ENCODE measurements at places on chromosomes 12 and 14.

DNA sequence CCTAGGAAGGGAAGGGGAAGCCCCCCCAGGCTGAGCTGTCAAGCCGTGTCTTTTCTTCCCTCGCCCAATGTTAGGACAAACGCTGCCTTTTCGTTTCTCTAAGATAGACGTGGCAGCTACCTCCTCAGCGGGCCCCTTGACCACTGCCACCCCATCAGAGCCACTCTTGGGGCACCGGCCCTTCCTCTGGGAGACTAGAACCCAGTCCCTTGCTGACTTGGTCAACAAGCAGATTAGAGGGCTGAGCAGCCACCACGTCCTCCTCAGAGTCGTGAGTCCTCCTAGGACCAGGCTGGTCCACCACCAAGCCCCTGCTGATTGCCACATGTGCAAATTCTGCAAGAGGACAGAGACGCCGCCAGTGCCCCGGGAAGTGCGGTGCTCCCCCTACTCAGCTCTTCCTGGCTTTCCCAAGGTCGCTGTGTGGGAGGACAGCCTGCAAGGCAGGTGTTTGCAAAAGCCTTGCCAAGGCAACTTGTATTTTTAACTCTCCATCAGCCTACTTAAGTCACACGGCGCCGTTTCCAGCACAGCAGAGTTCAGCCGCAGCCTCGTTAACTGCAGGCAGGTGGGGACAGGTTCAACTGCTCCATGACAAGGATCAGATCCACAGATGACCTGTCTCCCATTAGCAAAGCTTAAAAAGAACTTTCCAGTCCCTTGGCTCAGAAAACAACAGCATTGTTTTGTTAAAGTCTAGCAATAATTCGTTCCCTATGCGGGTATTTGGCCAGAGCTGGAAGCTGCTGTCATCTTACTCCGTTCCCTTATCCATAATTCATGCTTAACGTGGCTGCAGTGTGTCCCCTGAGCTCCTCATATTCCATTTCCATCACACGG is 65.6 kb downstream of the TESC start:
- DNase-seq = no peak

- DNase-seq = no peak
These were observed 407.0 kb downstream of the MED13L start for GRCh38 chr12:115870510-115870909.

DNA sequence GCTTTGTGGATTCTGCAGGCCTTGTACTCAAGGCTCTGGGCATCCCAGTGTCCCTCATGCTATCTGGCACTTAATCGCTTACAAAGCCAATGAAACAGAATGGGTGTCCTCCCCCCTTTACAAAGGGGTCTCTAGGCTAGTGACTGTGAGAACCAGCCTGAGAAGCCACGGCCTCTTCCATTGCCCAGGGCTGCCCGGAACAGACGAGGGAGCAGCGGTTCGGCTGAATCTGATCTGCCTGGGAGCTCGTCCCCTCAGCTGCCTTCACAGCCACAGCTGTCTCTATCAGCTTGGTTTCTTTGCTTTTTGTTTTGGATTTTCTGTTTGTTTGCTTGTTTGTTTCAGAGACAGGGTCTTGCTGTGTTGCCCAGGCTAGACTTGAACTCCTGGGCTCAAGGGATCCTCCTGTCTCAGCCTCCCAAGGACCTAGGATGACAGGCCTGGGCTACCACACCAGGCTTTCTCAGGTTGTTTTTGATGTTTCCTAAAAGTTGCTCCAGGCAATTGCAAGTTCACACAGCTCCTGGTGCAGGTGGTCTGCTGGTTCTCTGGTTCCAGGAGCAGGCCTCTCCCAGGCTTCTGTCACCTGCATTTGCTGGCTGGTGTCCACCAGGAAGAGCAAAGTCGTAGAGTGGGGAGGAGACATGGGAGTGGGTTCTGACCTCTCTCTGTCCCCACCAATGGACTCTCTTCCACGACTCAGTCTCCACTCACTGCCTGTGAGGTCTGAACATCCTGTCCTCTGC is 10.9 kb upstream of the RIN3 start:
- no peak for DNase-seq

GRCh38 chr14:24607081-24607480 is 2.4 kb downstream of the GZMH start:
- no peak for DNase-seq

DNA sequence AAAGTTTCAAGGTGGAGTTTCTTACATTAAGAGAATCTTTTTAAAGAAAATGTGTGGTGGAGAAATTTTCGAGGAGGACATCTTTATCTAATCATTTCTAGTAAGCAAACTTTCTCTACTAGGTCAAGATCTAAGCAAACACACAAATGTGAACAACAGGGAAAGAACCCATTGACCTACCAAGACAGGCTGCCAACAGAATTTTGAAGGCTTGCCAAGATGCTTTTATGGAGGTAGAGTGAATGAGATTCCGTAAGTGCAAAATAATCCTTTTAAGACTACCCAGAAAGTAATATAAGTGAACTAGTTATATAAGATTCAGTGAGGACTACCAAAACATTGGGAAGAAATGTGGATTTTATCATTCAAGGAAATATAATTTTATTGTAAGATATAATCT is 357.1 kb upstream of the PDE3A start:
- no peak for DNase-seq

GRCh38 chr12:31479516-31480210 is 111.3 kb downstream of the DENND5B start:
- DNase-seq = no peak

GRCh38 chr12:18998343-18999261 is 130.9 kb upstream of the PLEKHA5 start:
- DNase-seq = peak; percentile 16

DNA sequence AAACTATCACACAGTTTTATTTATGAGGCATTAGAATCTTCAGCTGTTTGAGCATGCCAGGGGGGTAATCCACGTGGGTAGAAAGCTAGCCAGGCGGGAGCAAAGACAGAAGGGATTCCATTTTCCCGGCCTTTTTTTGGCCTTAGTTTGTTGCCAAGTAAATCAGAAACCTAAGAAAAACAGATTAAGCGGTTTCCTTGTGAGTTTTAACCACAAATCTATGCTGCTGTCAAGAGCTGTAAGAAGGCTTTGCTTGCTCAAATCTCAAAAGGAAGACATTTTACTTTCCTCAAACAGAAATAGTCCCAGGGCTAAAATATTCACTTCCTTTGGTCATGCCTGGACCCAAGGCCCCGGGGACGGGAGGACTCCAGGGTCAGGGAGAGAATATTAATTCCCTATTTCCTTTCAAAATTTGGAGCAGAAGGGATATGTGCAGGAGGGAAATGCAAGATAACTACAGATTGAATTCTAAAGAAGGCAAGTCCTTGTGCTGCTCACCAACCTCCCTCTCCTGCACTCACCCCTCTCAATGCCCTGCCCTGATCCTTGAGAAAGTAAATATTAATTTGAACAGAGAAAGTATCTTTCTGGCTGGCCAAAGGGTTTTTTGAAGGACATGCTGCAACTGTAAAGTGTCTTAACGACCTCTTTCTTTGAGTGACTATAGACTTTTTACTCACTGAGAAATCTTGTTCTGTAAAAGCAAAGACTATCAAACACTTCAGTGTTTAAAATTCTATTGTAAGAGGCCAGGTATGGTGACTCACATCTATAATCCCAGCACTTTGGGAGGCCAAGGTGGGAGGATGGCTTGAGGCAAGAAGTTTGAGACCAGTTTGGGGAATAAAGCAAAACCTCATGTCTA is 75.7 kb downstream of the HSD17B6 start:
- DNase-seq = no peak

DNA sequence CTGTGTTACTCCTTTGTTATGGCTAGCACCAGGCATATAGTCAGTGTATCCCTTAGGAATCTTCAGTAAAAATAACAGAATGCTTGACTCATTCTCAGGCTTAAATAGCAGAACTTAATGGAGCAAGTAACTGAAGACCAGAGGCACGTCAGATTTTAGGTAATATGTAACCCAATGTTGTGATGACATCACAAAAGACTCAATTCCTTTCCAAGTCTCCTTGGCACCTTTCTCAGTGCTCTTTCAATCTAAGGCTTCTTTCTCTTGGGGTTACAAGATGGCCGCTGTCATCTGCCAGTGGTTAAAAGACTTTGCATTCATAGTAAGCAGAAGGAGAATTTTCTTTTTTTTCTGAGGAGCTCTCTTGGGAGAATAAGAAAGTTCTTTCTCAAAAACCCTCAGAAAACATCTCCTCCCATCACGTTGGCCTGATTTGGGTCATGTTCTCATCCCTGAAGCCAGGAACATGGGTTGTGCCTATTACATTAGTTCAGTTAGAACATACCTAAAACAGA is 33.4 kb upstream of the DCN start:
- no peak for DNase-seq

DNA sequence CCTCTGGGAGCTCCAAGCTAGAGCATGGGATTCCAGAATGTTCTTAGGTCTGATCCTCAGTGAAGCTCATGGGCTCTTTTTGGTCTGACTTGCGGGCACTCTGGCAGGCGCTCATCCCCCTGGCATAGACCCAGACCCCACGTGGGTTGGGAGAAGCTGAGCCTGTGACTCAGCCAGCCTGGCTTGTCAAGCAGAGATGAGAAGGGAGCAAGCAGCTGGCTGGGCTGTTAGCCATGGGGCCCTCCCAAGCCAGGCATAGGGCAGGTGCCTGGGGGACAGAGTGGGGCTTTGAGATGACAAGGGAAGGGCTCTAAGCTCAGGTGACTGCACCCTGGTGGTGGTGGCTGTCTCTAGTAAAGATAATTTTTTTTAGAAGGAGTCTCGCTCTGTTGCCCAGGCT is 80.3 kb upstream of the NOS1 start:
- DNase-seq = no peak

DNA sequence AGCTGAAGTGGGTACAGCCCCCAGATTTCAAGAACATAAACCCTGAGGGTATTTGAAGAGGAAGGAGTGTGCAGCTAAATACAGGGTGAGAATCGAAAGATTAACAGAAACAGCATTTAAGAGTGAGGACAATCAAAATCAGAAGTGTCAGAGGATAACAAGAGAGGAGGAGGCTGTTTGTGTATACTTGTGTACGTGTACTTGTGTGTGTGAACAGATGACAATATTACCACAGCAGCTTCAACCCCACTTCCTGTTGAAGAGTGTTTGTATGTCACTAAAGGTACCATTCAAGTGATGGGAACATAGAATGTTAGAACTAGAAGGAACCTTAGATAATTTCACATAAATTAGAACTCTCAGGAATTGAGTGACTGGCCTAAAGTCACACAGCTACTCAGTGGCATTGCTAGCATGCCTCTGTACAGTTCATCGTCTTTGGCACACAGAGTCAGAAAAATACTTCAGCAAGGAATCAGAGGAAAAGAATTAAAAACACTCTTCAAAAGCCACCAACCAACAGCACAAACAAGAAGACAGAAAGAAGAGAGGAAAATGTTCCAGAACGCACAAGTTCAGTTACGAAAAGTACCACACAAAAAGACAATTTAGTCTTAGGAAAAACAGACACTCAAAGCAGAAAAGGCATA is 164.3 kb upstream of the BCL2L14 start:
- DNase-seq = no peak

- no peak for DNase-seq
These were observed 9.5 kb upstream of the PGF start for GRCh38 chr14:74964787-74965485.

All from suppressor macrophage (primary cell).